ENCODE measurements at places on chromosomes 16 and 17.

DNA sequence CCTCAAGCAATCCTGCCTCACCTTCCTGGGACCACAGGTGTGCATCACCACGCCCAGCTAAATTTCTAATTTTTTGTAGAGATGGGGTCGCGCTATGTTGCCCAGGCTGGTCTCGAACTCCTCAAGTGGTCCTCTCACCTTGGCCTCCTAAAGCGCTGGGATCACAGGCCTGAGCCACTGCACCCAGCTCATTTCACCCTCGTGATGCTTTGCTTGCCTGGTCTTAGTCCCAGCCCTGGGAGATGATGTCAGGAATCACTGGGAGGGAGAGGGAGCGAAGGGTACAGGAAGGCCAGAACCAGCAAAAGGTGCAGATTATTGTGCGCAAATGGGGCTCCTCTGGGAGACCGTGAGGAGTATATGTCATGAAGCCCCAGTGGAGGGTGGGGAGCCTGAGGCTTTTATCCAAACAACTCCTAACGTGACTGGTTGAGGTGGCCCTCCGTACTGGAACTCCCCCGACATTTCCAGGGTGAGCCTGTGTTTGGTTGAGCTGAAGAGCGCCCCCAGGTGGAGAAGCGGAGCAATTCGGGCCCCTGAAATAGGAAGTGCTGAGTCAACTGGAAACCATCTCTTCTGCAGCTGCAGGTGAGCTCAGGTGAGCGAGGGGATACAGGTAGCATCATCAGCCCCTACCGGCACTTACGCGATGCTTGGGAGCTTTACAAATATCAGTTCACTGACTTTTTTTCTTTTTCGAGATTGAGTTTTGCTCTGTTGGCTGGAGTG is 41.2 kb upstream of the HAPSTR1 start:
- DNase-seq: no peak

DNA sequence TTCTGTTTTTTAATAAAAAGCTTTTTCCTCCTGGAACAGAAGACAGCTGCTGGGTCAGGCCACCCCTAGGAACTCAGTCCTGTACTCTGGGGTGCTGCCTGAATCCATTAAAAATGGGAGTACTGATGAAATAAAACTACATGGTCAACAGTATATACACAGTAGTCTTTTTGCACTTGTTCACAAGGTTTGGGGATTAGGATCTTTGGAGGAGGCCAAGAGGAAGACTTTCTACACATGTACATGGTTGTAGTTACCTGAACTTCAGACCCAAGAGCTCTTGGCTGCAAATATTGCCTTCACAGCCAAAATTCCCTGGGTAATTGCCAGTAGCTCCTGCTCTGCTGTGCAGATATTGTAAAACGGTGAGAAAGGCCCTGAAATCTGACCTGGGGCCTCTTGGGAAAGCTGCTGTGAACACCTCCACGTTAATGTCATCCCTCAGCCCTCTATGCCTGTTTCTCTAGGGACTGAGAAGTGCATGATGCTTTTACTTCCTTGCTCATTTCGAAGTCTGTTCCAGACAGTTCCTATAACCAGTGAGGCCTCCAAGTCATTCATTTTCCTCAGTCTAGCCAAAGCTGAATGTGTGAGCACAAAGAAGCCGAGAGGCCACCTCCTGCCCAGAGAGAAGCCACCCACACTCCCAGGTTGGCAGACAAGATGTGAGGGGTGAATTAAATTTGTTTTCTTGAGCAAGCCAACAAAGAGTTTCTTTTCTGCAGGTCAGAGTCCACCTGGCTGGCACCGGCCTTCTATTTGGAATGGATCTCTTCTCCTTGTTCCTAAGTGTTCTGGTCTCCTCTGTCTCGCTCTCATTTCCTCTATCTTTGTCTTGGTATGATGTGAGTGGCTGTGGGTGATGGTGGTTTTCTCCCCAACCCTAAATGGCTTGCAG is 15.9 kb downstream of the ANKRD40 start:
- DNase-seq: no peak

DNA sequence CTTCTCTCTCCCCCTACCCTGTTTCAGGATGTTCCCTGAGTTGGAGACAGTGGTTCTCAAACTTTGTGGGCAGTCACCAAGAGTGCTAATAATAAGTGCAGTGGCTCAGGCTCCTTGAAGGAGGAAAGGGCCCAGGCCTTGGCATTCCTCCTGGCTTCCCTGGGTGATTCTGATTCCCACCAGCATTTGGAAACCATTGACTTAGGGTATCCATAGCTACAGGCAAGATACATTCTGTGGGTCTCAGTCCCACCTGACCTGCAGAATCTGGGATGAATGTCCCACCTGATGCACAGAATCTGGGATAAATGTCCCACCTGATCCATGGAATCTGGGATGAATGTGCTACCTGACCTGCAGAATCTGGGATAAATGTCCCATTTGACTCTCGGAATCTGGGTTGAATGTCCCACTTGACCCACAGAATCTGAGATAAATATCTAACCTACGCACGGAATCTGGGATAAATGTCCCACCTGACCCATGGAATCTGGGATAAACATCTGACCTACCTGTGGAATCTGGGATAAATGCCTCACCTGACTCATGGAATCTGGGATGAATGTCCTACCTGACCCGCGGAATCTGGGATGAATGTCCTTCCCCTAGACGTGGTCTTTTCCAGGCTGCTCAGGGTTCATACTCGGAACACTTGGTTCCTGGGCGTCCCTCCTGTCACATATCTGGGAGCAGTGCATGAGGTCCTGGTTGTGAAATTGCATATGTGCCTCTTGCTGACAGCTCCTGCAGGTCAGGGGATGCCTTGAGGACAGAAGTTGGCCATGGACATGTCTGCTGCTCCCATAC is 136.7 kb upstream of the HS3ST2 start:
- no peak for DNase-seq

GRCh38 chr17:44688675-44689476 is 700 bp downstream of the CCDC43 start:
- no peak for DNase-seq

DNA sequence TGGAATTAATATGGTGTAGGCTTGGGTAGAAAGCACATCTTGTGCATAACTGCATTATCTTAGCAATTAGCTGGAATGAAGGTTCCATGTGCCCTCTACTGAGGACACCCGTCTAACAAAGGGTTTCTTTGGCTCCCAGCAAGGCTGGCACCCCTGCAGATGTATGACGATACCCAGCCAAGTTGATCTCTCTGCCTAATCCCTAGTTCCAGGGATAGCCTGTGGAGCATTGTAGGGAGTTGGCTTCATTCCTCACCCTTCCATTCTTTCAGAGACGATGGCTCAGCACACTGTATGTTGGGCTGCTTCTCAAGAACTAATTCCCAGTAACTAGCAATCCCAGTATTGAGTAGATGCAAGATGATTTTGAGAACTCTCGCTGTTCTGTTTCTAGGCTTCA is 182.5 kb downstream of the SNX29 start:
- DNase-seq: no peak

DNA sequence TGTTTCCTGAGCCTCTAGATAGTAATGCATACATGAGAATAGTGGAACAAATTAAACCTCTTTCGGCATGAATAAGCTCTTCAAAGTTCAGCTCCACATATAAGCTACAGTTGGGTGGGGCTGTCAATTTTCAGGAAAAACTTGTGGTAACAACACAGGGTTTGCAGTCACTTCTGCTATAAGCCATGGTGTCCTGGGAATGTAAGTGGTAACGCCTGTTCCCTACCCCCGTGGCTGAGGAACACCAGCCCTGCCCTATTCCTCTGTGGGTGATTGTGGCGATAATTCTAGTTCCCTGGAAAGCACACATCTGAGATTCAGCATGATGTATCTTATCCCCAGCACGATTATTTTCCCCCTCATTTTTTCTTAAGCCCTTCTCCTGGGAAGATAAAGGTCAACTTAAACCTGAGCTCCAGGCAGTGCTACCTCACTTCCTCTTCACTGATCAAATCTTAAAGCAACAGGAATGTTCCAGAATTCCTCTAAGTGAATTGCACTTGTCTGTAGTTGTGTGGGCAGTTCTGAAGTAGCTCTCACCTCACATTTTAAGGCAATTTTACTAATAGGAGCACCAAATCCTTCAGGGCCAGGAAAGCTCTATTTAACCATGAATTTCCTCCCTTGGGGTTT is 500.7 kb upstream of the HSBP1 start:
- DNase-seq: no peak

GRCh38 chr17:3503285-3503684 is 27.5 kb downstream of the ASPA start:
- DNase-seq: no peak

DNA sequence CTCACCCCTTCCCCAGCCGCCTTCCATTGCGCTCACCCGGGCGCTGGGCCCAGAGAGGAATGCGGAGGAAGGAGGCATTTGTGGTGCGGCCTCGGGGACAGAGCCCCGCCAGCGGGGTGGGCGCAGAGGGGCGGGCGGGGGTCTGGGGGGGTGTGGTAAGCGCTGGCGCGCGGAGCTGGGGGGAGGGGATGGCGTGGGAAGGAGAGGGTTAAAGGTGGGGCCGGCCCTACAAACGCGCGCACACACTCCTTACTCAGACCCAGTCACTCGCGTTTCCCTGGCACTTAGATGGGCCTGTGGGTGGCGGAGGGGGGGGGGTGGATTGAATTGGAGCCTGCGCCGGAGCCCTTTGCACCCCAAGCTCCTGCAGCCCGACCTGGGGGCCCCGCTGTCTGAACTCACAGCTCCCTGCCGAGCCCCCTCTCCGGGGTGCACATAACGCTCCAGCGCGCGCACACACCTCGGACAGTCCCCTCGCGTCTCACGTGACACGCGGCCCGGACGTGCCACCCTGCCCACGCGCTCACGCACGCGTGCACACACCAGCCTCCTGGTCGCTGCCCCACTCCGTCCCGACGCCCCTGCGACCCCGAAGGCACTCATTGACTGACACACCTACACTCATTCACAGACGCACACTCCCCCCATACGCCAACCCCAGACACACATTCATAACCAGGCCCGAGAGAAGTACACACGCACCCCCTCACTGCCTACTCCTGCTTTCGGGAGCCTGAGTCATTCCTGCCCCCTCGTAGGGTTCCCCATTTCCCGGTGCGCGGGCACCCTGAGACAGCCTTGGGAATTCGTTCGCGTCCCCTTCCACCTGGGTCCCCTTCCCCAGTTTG is 844 bp downstream of the TBKBP1 start:
- no peak for DNase-seq

GRCh38 chr17:66839616-66840015 is 4.7 kb downstream of the CACNG5 start:
- no peak for DNase-seq

GRCh38 chr17:58822148-58823050 is 66.7 kb downstream of the PPM1E start:
- no peak for DNase-seq

- no peak for DNase-seq
These were observed 26.0 kb downstream of the KCNJ16 start for GRCh38 chr17:70100983-70101382.

DNA sequence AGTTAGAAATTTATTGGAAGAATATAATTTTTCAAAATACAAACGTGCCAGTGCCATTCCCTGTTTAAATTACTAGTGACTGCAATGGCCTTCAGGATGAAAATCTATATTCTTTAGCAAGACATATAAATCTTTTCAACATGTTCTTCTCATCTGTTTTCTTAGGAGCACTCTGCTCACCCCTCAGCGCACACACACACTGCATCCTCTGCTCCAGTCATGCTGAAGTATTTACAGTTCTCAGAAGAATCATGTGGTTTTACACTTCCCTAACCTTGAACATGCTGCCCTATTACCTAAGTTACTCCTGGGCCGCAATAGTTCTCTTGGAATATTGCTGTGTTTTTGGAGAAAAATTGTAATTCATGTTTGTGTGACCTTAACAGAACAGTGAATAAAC is 820.6 kb downstream of the CDH8 start:
- no peak for DNase-seq

GRCh38 chr16:80807906-80808305 is 3.5 kb upstream of the CDYL2 start:
- DNase-seq: no peak

GRCh38 chr17:61732169-61732568 is 131.2 kb downstream of the BRIP1 start:
- DNase-seq: no peak

DNA sequence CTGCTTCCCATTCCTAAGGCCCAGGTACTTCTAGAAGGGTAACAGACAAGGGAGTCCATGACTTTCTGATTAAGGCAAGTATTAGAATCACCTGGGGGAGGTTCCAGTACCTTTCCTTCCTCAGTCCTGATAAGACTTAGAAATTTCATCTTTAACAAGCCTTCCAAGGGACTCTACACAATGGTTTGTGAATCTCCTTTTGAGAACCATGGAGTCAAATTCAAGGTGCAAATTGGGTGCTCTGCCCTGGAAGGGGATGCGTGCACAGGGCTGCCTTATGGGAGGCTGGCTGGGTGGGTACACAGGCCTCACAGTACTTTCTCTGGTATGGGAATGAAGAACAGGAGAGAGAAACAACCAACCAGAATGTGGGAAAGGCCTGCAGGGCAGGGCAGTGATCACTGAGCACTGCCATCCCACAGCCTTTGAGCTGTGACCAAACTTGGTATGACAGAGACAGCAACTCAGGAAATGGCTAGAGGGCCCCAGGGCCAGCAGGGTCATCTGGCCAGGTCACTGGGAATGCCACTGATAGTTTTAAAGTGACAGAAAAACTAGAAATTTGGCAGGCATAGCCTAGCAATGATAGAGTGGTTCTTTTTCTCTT is 3.6 kb upstream of the TMIGD1 start:
- DNase-seq: no peak

- DNase-seq: no peak
These were observed 59.3 kb downstream of the TMEM100 start for GRCh38 chr17:55663400-55663799.

DNA sequence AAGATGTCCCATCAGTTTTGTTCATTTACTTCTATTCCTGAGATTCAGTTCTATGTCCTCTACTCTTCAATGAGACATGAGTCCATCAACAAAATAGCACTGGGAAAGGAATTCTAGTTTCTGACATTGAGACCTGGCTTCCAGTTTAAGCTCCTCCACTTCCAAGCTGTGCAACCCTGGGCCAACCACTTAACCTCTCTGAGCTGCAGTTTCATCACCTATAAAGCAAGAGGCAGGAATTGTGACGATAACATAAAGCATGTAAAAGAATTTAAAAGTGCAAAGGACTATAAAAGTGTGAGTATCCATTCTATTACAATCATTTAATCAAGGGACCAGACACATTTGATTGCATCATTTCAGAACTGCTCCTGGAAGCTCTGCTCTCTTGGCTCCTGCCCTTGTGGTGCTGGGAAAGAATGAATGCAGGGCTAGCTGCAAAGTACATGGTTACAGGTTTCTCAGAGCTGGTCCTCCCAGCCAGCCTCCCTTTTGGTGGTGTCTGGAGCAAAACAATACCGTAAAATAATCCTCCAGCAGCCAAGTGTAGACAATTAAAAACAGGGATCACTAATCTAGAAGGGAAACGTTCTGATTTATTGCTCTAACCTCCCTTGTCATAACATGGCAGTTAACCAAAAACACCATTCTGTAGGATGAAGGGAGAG is 113.9 kb downstream of the VPS53 start:
- no peak for DNase-seq

Measured in activated CD4-positive, alpha-beta T cell treated with anti-CD3 and anti-CD28 coated beads for 1 hour (primary cell).